ENCODE measurements at places on chromosomes 7 and 10. TPM values are rescaled to one million over a fixed set of nuclear protein-coding genes. Genes with fewer than 3 reads are reported as not detected.

GRCh38 chr7:138328215-138328614 lies 131.8 kb upstream of the TRIM24 start:
- no peaks in the 10 kb centered on the region for H3K27me3 ChIP-seq
- H3K27ac ChIP-seq = no peak overlapping the region
- no peaks in the 10 kb centered on the region for H3K4me1 ChIP-seq
- no peaks in the 10 kb centered on the region for H3K36me3 ChIP-seq
- no peak for DNase-seq
- H3K4me3 ChIP-seq = no peak overlapping the region

Gene VWDE
- 0.26 TPM for total RNA-seq

DNA sequence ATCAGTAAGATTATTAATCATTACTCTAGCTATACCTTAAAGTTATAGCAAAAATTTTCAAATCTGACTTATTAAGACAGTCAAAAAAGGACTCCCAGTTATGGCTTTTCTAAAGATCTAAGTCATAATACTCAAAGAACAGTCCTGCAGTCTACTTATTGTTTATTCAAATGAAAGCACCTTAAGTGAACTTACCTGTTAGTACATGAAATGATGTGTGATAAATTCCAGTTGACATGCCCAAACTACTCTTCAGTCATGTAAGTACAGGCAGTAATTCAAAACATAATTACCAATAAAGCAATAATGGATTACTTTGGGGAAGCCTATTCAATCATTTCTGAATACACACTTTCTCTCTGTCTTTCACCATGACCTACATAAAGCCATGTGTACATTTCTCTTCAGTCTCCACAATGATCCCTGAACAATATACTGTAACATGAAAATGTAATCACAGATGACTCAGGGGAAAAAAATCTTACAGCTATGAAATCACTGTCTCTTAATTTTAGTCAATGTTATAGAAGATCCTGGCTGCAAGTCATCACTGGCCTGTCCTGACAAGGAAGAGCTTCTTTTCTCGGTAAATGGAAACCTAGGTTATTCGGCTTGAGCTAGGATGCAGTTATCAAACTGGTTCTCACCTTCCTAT lies 420.7 kb upstream of the LRRTM3 start:
- DNase-seq = no peak
- H3K4me3 ChIP-seq = no peak overlapping the region
- H3K4me1 ChIP-seq = no peaks in the 10 kb centered on the region
- H3K36me3 ChIP-seq = no peaks in the 10 kb centered on the region
- H3K27ac ChIP-seq = no peak overlapping the region

DNA sequence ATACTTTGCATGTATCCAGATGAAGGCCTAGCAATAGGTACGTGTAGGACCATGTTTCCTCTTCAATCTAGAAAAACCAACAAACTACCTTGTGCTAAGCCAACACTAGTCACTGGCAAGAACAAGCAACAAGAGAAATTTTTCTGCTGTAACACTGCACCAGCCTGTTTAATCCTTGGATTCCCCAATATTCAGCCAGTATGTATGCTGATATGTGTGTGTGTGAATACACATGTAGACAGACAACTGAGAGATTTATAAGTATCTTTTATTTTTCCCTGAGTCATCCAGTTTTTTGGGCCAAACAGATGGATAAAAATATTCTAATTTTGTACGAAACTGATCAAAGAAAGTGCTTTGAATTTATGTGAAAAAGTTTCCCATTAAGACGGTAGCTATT lies 26.2 kb downstream of the GLI3 start:
- H3K4me1 ChIP-seq = peaks cover 7% of the 10 kb centered on the region
- H3K27me3 ChIP-seq = no peaks in the 10 kb centered on the region
- no peak overlapping the region for H3K4me3 ChIP-seq
- H3K27ac ChIP-seq = no peak overlapping the region

DNA sequence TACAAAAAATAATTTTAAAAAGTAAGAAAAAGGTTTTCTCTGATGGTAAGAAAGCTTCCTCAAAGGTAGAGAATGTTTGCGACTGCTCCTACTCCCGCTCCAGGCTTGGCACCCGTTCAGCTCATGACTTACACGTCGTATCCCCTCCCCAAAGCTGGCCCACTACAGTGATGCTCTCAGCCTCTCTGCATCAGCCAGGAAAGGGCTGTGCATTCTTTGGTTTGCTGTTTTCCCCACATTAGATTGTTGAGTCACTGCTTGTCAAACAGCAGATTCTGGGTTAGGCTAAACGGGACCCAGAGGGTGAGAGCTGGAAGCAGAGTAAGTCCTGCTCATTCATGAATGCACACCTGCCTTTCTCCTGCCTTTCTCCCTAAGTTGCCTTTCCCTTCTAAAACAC lies 54.7 kb upstream of the NMT2 start:
- H3K4me3 ChIP-seq = no peak overlapping the region
- H3K27ac ChIP-seq = no peak overlapping the region
- no peaks in the 10 kb centered on the region for H3K27me3 ChIP-seq
- H3K4me1 ChIP-seq = no peaks in the 10 kb centered on the region
- DNase-seq = no peak

Gene TMED4
- 108 TPM for total RNA-seq

- no peaks in the 10 kb centered on the region for H3K27me3 ChIP-seq
- H3K36me3 ChIP-seq = no peaks in the 10 kb centered on the region
- peak; percentile 43 for DNase-seq
Observed at GRCh38 chr10:71708301-71708703, 11.3 kb downstream of the C10orf105 start.

Gene RNF148
- total RNA-seq = 0.30 TPM

DNA sequence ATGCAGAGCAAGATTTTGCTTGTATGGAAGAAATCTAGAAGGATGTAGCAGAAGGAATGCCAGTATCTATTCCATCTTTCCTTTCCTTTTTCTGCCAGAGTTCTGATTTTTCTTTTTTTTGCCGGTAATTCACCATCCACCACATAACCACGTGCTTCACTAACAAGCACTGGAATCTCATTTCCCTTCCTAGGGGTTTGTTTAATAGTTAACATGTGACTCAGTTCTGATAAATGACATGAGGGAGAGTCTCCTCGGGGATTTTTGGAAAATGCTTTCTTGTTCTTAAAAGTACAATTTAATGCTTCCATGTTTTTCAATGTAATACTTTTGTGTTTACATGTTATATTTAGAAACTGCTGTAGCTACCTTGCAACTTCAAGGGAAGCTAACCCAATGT lies 590.2 kb downstream of the SH2D4B start:
- H3K27ac ChIP-seq = no peak overlapping the region
- DNase-seq = no peak
- H3K4me1 ChIP-seq = no peaks in the 10 kb centered on the region
- H3K27me3 ChIP-seq = no peaks in the 10 kb centered on the region
- H3K36me3 ChIP-seq = no peaks in the 10 kb centered on the region

- no peak for DNase-seq
- no peak overlapping the region for H3K27ac ChIP-seq
- H3K27me3 ChIP-seq = no peaks in the 10 kb centered on the region
- no peaks in the 10 kb centered on the region for H3K4me1 ChIP-seq
- H3K4me3 ChIP-seq = no peak overlapping the region
Observed at GRCh38 chr7:47147213-47147631, 434.7 kb downstream of the TNS3 start.

DNA sequence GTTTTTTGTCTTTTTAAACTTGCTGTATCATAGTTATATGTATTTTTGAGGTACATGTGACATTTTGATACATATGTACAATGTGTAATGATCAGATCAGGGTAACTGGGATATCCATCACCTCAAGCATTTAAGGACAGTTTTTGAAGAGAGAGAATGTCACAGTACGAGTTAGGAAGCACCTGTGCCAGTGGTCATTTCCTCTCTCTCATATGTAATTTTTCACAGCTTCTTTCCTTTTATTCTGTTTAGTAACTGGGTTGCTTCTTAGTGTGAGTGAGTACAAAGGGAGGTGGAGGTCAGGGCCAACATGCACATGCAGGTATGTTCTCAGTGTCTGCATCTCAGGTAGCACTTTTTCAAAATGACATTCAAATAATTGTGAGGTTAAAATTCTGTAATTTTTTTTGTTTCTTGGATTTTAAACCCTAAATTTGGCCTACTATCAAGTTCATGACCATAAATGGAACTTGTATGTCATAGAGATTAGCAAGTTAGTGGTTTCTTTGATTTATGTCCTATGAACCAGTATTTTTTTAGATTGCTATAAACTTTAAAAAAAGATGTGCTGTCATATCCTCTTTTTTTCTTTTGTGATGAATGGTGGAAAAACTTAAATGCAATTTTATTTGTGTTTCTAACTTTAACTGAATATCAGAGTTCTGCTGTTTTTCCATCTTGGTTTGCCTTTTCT lies 42.7 kb downstream of the SNX10 start:
- H3K36me3 ChIP-seq = no peaks in the 10 kb centered on the region
- H3K27me3 ChIP-seq = no peaks in the 10 kb centered on the region
- H3K27ac ChIP-seq = no peak overlapping the region
- no peak for DNase-seq

- no peaks in the 10 kb centered on the region for H3K27me3 ChIP-seq
- no peak overlapping the region for H3K27ac ChIP-seq
- H3K4me3 ChIP-seq = no peak overlapping the region
- no peak for DNase-seq
- no peaks in the 10 kb centered on the region for H3K36me3 ChIP-seq
Observed at GRCh38 chr10:58627392-58627791, 114.7 kb downstream of the BICC1 start.

GRCh38 chr7:40747856-40748255 lies 613.1 kb downstream of the SUGCT start:
- H3K4me1 ChIP-seq = peaks cover 4% of the 10 kb centered on the region
- no peaks in the 10 kb centered on the region for H3K36me3 ChIP-seq
- DNase-seq = peak; percentile 18
- no peaks in the 10 kb centered on the region for H3K27me3 ChIP-seq

Gene LBX1
- total RNA-seq = not detected

- no peaks in the 10 kb centered on the region for H3K36me3 ChIP-seq
- no peak for DNase-seq
- H3K27ac ChIP-seq = no peak overlapping the region
- no peak overlapping the region for H3K4me3 ChIP-seq
Observed at GRCh38 chr10:46069771-46070463, 23.8 kb upstream of the MSMB start.

GRCh38 chr7:297611-298374 lies 7.8 kb downstream of the FOXL3 start:
- no peak overlapping the region for H3K4me3 ChIP-seq
- H3K4me1 ChIP-seq = no peaks in the 10 kb centered on the region
- H3K27me3 ChIP-seq = peaks cover 11% of the 10 kb centered on the region
- no peaks in the 10 kb centered on the region for H3K36me3 ChIP-seq
- DNase-seq = no peak

Gene CADPS2
- 35.6 TPM for total RNA-seq

- no peaks in the 10 kb centered on the region for H3K36me3 ChIP-seq
- peaks cover 9% of the 10 kb centered on the region for H3K27me3 ChIP-seq
- DNase-seq = peak; percentile 70
- peaks cover 7% of the 10 kb centered on the region for H3K4me1 ChIP-seq
Observed at GRCh38 chr7:116210345-116211005, at the start of gene TES. TES (plus strand) TSS chr7:116210539; CDS start chr7:116210708, 169 bp downstream.

Gene RAB19
- not detected for total RNA-seq

Gene GARIN1A
- total RNA-seq = 2.5 TPM

DNA sequence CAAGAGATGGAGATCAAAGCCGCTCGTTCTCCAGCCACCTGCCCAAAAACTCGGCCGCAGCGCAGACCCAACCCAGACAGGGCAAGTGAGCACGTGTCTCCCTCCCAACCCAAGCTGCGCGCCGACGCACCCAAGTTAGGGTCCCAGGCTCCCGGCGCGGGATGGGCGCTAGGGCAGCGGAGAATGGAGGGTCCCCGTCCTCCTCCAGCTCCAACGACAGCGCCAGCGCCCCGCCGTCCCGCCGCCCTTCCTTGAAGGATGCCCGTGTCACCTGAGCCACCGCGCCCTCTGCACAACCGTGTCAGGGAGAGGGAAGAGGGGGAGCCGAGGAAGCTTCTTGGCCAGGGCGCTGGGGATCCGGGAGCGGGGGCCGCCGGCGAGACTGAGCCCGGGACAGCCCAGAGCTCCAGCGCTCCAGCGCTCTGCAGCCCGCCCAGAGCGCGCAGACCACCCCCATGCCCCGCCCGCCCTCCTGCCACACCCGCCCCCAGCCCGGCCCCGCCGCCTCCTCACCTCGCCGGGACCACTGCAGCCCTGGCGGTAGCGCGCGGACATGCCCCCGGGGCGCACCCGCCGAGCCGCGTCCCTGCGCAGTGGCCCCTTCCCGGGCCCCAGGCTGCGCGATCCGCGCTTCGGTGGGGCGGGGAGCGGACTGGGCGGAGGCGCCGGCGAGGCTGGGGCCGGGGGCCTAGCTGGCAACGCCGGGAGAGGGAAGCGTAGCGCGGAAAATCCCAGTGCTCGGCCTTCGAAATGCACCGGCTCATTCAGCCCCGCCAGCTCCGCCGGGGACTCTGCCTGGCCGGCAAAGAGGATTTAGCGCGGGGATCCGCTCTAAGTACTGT lies at the start of gene SLC16A12:
Gene SLC16A12 (minus strand): TSS at position 424 of the 842 bp plus-strand sequence. CDS start 73,016 bp downstream, outside the sequence.
- no peak within 1 kb of the TSS for H3K4me3 ChIP-seq
- peaks cover 8% of the 10 kb centered on the region for H3K4me1 ChIP-seq
- peaks cover 18% of the 10 kb centered on the region for H3K27me3 ChIP-seq
- no peak for DNase-seq
- H3K27ac ChIP-seq = peak within 1 kb of the TSS; percentile 24
- no peaks in the 10 kb centered on the region for H3K36me3 ChIP-seq

- H3K4me3 ChIP-seq = no peak overlapping the region
- H3K4me1 ChIP-seq = no peaks in the 10 kb centered on the region
- H3K36me3 ChIP-seq = no peaks in the 10 kb centered on the region
- no peaks in the 10 kb centered on the region for H3K27me3 ChIP-seq
- H3K27ac ChIP-seq = no peak overlapping the region
Observed at GRCh38 chr7:16492513-16493062, 27.1 kb upstream of the SOSTDC1 start.
